ENCODE measurements at places on chromosomes 6 and 20.

DNA sequence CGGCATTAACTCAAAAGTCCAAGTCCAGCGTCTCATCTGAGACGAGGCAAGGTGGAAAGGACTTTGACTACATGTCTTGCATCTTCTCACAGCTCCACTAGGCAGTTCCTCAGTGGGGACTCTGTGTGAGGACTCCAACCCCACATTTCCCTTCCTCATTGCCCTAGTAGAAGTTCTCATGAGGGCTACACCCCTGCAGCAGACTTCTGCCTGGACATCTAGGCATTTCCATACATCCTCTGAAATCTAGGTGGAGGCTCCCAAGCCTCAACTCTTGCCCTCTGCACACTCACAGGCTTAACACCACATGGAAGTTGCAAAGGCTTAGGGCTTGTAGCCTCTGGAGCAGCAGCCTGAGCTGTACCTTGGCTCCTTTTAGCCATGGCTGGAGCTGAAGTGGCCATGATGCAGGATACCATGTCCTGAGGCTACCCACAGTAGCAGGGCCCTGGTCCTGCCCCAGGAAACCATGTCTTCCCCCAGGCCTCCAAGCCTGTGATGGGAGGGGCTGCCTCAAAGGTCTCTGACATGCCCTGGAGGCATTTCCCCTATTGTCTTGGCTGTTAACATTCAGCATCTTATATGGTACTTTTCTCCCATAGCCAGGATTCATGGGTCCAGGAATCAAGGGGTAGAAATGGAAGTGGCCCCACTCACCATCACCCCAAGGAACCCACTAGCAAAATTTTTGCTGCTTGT, 194.6 kb upstream of the KCNG1 start:
- DNase-seq: no peak

DNA sequence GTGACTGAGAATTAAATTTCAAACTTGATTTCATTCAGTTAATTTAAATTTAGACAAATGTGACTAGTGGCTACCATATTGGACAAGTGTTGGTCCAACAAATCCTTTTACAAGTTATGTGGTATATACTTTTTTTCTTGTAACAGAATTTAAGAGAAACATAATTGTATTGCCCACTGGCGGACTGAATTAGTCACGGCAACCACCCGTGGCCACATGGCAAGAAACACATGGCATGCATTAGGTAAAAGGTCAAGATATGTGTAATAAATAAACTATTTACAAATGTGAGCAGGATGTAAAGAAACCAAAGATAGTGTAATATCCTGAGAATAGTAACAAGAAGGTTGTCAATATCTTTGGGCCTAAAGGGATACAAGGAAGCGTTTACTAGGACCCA, 91.2 kb downstream of the LCA5 start:
- DNase-seq: no peak

DNA sequence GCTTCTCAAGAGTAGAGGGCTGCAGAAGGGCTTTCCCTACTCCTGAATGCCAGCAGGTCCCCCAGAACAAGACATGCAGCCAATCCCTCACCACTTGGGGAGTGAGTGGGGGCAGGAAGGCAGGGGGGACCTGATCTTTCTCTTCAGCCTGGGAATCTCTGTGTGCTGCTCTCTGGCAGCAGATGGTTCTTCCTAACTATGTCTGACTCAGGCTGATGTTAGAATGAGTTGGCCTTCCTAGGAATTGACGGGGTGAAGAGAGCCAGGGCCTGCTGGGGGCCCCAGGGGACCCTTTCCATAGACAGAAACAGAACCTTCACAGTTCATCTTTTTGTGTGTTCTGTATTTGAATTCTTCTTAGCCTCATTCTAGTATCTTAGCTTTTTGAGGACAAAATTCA, 29.0 kb upstream of the TCP11 start:
- DNase-seq: no peak

DNA sequence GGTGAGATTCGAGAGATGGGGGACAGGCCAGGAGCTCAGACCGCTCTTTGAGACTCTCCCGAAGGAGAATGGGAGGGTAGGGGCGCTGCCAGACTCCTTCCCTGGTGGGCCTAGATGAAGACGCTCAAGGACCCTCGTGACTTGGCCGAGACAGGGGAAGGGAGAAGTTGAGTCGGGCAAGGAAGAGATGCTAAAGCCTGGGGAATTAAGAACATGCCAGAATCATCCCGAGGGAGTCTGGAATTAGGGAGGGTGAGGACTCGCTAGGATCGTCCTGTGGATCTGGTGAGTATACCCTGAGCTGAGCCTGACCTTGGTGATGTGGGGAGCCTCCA, 529 bp downstream of the UBE2C start:
- no peak for DNase-seq

- DNase-seq: no peak
Measured at GRCh38 chr6:139711804-139712585, 337.5 kb upstream of the CITED2 start.

DNA sequence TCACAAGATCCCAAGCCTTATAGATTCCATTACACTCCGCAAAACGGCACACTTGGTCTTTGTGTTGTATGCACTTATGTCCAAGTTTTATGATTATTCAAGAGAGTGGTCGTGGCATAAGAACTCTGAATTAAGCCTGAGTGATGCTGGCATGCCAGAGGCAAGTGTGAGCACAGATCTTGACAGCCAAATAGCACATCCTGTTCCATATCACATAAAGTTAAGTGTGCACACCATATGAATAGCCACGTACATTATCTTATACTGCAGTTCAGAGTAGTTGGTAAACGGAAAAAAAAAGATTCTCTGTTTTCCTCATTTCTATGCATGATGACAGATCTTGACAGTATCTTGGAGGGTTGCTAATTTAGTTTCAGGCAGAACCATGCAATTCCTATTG, 727.3 kb upstream of the FLRT3 start:
- DNase-seq: no peak
